ENCODE measurements at places on chromosomes 13 and 19. TPM values are rescaled to one million over a fixed set of nuclear protein-coding genes. Genes with fewer than 3 reads are reported as not detected.

DNA sequence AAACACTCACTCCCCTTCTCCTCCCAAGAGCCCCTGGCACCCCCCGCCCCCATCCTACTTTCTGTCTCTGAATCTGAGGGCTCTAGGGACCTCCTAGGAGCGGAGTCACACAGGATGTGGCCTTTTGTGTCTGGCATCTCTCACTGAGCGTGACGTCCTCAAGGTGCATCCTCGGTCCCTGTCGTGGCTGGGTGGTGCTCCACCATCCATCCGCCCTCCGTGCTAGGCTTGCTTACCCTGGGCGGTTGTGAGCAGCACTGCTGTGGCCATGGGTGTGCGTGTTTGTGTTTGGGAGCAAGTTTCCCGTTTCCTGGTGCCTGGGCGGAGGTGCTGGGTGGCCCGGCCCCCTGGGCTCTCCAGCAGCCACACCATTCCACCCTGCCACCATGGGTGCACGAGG, 12.2 kb downstream of the PLEKHJ1 start:
- no peak for DNase-seq

DNA sequence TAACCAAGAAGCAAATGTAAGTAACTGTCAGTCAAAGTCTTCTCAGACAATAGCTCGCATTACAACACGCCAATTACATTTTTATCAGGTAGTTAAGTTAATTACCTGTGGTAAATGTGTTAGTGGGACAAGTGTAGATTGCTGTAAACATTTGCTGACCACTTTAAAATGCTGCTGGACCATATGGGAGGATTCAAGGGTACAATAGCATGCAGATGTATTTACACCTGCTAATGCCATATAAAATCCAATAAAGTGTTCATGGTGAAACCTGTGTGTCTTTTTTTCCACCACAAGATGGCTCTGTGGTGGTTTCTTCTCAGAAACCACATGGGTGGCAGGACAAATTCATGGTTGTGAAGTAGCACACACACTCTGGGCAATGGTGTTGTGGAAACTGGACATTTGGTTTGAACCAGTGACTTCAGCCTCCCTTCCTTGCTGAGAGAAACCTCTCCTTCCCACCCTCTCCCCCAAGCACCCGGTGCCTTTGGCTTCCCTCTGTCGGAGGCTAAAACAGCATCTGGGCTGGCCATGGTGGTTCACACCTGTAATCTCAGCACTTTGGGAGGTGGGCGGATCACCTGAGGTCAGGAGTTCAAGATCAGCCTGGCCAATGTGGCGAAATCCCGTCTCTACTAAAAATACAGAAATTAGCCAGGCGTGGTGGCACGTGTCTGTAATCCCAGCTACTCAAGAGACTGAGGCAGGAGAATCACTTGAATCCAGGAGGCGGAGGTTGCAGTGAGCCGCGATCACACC, 18.1 kb upstream of the GTF3A start:
- no peak for DNase-seq

DNA sequence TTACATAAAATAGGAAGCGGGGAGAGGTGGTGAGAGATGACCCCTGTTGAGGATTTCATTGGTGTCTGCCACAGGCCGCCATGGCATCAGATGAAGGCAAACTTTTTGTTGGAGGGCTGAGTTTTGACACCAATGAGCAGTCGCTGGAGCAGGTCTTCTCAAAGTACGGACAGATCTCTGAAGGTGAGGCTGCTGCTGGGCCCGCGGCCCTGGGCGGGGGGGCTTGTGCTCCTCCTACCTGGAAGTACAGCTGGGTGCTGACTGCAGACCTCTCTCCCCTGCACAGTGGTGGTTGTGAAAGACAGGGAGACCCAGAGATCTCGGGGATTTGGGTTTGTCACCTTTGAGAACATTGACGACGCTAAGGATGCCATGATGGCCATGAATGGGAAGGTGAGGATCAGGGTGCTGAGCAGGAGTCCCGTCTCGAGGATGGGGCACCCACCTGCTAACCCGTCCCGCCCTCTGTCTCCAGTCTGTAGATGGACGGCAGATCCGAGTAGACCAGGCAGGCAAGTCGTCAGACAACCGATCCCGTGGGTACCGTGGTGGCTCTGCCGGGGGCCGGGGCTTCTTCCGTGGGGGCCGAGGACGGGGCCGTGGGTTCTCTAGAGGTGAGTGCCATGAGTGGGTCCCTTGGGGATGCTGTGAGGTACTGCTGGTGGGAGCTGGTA, 1.9 kb downstream of the CIRBP start:
- DNase-seq = no peak

DNA sequence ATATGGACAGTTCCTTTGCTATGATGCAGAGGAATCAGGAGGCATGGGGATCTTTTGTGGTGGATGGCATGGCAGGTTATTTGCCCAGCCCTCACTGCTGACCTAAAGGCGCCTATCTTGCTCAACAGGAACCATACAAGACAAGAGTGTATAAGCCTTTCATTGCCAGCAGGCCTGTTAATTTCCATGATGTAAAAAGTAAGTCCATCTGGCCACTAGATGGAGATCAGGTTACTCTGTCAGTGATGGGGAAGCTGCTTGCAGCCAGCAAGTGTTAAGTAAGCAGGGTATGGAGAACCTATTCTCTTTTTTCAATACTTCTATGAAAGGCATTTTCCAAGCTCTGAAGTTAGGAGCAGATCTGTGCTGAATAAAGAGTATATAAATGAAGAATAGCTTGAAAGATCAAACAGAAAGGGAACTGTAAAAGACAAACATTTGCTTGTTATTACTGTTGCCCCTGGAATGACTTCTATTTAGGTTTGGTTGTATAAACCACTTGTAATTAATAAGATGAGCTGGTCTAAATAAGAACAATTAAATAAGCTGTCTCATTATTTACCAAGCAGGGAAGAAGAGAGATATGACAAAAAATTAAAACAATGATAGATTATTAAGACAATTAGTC, 210.9 kb downstream of the RGCC start:
- DNase-seq = peak; percentile 81

DNA sequence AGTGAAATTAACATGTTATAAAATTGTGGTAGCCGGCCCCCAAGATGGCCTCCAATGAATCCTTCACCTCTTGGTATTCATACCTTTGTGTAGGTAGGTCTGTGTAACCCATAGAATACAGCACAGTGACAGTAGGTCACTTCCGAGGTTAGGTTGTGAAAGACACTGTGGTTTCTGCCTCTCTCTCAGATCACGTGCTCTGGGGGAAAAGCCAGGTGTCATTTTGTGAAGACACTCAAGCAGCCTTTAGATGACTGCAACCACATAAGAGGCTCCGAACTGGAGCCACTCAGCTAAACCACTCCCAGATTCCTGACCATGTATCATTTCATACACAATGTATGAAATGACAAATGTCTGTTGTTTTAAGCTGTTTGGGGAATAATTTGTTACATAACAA, 9.8 kb upstream of the USPL1 start:
- no peak for DNase-seq

DNA sequence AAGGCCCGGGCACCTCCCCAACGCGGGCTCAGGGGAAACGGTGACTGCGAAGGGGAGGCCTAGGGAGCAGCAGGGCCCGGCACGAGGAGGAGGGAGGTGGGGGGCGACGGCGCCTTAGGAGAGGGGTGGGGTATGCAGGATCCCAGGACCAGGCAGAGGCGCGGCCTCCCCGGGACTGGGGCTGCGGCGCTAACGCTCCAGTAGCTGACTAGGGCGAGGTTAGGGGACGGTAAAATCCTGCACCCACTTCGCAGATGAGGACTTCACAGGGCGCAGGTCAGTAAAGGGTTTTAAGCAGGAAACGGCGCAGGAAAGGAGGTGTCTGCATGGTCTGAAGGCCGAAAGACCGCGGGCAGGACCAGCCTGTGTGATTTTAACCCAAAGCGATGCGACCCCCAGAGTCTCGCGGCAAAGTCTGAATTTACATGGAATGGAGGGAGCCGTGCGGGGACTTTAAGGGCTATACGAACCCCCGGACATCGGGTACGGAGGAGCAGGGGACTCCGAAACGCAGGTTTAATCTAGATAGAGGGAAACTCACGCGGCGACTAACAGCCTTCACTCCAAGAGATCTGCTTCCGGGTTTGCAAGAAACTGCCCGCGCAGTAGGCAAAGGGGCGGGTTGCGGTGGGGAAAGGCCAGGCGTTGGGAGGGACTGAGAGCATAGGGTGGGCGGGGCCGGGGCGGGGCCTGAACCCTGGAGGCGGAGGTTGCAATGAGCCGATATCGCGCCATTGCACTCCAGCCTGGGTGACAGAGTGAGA, at the start of gene ZNF665:
TSS of gene ZNF665 (minus strand) at position 588 of the 764 bp plus-strand sequence. CDS start 10,460 bp downstream, outside the sequence.
- peak; percentile 47 for DNase-seq

DNA sequence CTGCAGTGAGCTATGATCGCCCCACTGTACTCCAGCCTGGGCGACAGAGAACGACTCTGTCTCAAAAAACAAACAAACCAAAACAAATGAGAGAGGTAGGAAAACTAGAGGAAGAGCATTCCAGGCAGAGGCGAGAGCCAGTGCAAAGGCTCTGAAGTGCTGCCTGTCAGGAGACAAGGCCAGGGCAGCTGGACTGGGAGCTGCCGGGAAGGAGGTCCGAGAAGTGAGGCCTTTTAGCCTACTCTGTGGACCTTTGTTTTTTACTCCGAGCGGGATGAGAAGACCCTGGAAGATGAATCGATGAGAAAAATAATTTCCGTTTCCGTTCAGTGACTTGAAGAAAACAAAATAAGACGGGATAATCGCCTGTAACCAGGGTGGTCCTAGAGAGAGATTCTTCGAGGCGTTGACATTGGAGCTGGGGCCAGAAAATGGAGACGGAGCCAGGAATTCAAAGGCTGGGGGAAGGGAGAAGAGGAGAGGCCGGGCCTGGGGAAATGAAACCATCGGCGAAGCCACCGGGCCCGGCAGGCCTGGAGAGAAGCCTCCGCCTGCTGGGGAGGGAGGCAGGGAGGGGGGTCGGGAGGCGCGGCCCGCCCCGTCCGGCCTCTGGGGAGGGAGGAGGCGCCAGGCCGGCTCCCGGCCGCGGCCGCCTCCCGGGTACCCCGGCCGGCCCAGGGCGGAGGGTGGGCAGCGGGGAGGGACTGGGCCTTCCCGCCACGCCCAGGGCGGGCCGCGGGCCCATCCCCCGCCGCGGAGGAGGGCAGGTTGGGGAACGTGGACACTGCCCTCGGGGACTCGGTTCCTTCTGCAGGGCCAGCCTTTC, 7.8 kb upstream of the SERTAD1 start:
- DNase-seq = peak; percentile 67

Gene RXFP2
- not detected for total RNA-seq

DNA sequence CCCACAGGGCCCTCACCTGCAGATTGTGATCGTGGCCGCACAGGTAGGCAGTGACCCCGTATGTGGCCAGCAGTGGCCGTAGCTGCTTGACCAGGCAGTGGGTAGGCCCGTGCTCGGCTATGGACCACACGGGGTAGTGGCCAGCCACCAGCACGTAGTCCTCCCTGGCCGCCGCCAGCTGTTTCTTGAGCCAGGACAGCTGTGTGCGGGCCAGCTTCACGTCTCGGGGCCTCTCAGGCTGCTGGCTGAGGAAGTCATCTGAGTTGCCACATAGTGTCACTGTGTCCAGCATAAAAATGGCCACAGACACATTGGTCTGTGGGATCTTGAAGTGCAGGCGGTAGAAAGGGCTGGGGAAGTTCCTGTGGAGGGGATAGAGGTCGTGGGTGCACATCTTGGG, 1.2 kb downstream of the ACP5 start:
- no peak for DNase-seq

GRCh38 chr19:14113762-14114414, 3.7 kb downstream of the PRKACA start:
- DNase-seq = no peak

GRCh38 chr13:96779691-96780090, 214.6 kb downstream of the OXGR1 start:
- no peak for DNase-seq

GRCh38 chr19:48991873-48992580, 1.1 kb downstream of the GYS1 start:
- peak; percentile 32 for DNase-seq

- DNase-seq = no peak
These were observed 15.4 kb upstream of the AP1M2 start for GRCh38 chr19:10602330-10603083.

DNA sequence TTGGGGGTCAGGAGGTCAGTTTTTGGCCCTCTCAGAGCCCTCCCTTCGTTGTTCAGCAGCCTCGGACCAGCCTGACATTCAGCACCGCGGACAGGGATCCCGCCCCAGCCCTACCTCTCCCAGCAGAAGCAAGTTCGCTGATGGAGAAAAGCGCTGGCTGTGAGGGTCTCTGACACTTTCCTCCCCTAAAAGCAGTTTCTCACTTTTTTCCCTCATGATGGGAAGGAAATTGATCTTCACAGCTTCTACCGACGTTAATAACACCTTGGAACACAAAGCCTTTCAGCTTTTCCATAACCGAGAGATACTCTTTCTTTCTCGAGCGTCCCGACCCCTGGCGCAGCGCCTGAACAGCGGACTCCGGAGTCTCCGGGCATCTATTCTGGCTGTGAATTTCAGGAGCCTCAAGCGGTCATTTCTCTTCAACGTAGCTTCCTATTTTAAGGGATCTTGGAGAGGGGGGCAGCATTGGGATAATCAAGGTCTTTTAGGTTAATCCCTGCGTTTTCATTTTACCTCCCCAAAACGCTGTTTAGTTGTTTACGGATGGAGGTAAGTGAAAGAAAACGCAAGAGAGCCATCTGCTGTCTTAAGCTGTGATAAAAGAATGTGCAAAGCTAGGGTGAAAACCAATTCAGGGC, 467.2 kb downstream of the ITGBL1 start:
- no peak for DNase-seq

GRCh38 chr19:17488593-17489391, 18.5 kb downstream of the SLC27A1 start:
- no peak for DNase-seq

Gene ICAM5
- 0.25 TPM for total RNA-seq

Gene ERFL
- total RNA-seq = not detected

DNA sequence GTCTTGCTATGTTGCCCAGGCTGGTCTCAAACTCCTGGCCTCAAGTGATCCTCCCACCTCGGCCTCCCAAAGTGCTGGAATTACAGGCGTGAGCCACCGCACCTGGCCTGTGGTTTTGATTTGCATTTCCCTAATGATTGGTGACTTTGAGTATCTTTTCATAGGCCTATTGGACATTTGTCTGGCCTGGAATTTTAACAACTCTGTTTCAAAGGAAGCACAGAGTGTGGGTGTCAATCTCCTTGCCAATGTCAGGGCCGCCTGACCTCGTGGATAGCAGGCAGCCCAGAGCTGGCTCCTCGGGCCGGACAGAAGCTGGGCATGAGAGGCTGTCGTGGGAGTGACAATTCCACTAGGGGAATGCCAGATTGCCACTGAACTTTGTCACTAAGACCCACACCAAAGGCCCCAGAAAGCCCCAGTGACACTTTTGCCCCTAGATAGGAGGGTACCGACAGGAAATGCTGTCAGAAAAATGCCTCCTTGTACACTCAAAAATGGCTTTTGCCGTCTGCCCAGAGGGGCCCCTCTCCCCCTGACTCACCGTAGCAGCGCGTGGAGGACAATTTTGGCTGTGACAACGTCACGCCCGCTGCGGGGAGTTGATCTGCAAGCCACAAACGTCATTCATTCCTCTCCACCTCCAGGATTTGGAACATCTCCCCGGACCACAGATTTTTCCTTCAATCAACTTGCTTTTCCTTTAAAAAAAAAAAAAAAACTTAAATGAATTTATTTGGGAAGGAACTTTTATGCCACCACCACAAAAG, 11.7 kb upstream of the ADGRE5 start:
- DNase-seq = no peak
